Pancreas (tissue), 10 donors: ENCODE measurements at places on chromosomes 13 and 19. TPM values are rescaled to one million over a fixed set of nuclear protein-coding genes. Genes with fewer than 3 reads are reported as not detected.
A peak's percentile ranks its signal among the peaks of the same experiment; 100 is the strongest.

- no peaks in the 10 kb centered on the region for H3K36me3 ChIP-seq
- H3K27ac ChIP-seq, result no peak overlapping the region
- H3K4me1 ChIP-seq, result no peaks in the 10 kb centered on the region
- no peaks in the 10 kb centered on the region for H3K27me3 ChIP-seq
- no peak overlapping the region for H3K4me3 ChIP-seq
- DNase-seq, result no peak
Observed at GRCh38 chr13:59250336-59251189, 913.2 kb downstream of the DIAPH3 start.

CERS4 gene
- total RNA-seq, result 60.8 TPM

SIPA1L3 gene
- total RNA-seq, result 44.8 TPM

- H3K4me3 ChIP-seq, result no peak overlapping the region
- no peak overlapping the region for H3K27ac ChIP-seq
- no peaks in the 10 kb centered on the region for H3K27me3 ChIP-seq
- no peak for DNase-seq
Observed at GRCh38 chr19:2492870-2493269, 16.9 kb downstream of the GADD45B start.

- H3K27ac ChIP-seq, result peak overlapping the region; percentile 93
- no peaks in the 10 kb centered on the region for H3K27me3 ChIP-seq
- H3K4me3 ChIP-seq, result peak overlapping the region; percentile 75
- DNase-seq, result peak; percentile 42
- H3K36me3 ChIP-seq, result no peaks in the 10 kb centered on the region
Observed at GRCh38 chr19:19034204-19034624, 811 bp downstream of the ARMC6 start.

GRCh38 chr13:65725006-65725405 is 1505.1 kb downstream of the PCDH9 start:
- H3K27me3 ChIP-seq, result no peaks in the 10 kb centered on the region
- H3K27ac ChIP-seq, result no peak overlapping the region
- H3K36me3 ChIP-seq, result no peaks in the 10 kb centered on the region
- no peak overlapping the region for H3K4me3 ChIP-seq

DNA sequence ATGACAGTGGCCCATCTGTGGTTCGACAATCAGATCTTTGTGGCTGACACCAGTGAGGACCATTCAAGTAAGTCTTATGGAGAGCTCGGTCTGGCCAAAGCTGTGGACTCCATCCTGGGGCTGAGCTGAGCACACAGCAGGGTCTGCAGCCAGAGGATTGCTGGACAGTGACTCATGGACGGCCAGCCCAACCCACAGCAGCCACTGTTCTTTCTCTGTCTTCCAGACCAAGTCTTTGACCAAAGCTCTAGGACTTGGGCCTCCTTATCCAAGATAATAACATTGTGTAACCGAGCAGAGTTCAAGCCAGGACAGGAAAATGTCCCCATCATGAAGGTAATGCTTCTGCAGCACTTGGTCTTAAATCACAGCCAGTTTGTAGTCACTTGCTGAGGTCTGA is 12.4 kb downstream of the ATP12A start:
- H3K27ac ChIP-seq, result no peak overlapping the region
- H3K4me1 ChIP-seq, result no peaks in the 10 kb centered on the region
- H3K27me3 ChIP-seq, result peaks cover 2% of the 10 kb centered on the region
- no peaks in the 10 kb centered on the region for H3K36me3 ChIP-seq

DNA sequence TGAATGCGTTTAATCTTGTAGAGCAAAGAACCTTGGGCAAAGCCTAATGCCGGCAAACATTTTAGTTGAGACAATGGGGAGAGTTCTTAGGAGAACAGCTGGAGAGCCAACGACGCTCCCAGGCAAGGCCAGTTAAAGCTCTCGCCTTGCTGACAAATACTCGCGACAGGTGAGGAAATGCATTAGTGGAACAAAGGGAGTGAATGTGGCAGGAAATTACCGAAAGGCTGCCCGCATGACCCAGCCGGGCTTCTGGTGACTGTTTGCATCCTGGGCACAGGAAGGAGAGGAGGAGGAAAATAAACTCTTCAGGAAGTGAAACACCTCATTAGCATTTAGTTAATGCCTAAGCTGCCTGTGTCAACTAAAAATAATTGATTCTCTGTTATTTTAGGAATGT is 74.6 kb downstream of the SHISA2 start:
- H3K4me1 ChIP-seq, result no peaks in the 10 kb centered on the region
- no peaks in the 10 kb centered on the region for H3K27me3 ChIP-seq
- H3K27ac ChIP-seq, result peak overlapping the region; percentile 47
- no peaks in the 10 kb centered on the region for H3K36me3 ChIP-seq
- no peak overlapping the region for H3K4me3 ChIP-seq
